ENCODE measurements at places on chromosomes 5 and 9. TPM values are rescaled to one million over a fixed set of nuclear protein-coding genes. Genes with fewer than 3 reads are reported as not detected.

GRCh38 chr9:81146241-81146640 is 543.1 kb downstream of the TLE1 start:
- no peak for DNase-seq

- no peak for DNase-seq
These were observed 15.3 kb downstream of the ZNF462 start for GRCh38 chr9:106878081-106878837.

The HRH2 gene
- total RNA-seq: 60.1 TPM

- DNase-seq: no peak
These were observed 294.1 kb upstream of the TNC start for GRCh38 chr9:115411993-115412452.

The GBGT1 gene
- 4.6 TPM for total RNA-seq

The TRPM3 gene
- total RNA-seq: 0.51 TPM

DNA sequence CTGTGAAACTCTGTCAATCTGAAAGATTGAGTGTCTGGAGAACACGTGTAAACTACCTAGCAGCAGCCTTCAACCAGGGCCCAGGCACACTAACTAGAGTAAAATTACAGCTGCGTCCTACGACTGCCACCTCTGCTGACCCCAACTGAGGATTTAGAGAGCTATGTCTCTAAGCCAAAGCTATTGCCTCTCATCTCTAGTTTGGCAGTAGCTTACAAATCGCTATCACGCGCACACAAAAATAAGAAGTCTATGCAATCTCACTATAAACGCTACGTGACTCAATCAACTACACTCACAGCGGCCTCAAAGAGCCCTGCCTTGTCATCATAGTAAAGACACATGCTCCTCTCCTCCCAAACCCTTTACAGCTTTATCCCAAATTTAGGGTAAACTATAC is 8.7 kb downstream of the PPP6C start:
- no peak for DNase-seq

GRCh38 chr9:127087836-127088235 is 34.6 kb downstream of the ANGPTL2 start:
- no peak for DNase-seq

- DNase-seq: no peak
These were observed 344.2 kb downstream of the TMEM161B start for GRCh38 chr5:87924436-87924835.

DNA sequence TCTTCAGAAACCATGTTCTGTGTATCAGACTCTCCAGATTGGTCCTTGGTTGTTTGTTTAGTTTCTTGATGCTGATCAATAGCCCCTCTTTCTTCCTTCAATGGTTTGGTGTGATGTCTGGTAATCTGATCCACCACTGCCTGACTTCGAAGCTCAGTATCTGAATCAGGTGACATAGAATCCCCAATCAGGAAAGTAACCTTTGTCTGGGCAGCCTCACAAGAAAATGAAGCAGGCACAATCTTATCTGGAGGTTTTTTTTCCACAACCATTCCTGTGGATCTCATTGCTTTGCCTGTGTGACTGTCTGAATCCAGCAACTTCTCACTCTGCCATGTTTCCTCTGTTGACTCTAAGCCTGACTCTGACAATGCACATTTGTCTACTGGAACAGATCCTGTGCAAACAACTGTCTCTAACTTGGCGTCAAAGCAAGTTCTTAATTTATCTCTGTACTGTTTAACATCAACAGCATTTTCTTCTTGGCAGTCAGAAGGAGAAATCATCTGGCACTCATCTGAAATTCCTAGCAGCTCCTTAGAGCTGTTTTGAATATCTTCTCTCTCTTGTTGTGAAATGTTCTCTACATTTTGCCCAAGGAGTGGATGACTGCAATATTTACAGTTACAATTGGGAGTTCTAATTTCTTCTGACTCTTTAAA is 37.1 kb upstream of the RAPGEF6 start:
- no peak for DNase-seq

The FUT7 gene
- total RNA-seq: 0.22 TPM

GRCh38 chr5:109553846-109554245 is 135.9 kb upstream of the MAN2A1 start:
- DNase-seq: no peak

The OBP2B gene
- not detected for total RNA-seq

The PRRX2 gene
- total RNA-seq: 4.4 TPM

- DNase-seq: no peak
These were observed 2.2 kb downstream of the GBGT1 start for GRCh38 chr9:133161547-133161950.

The CCNO gene
- total RNA-seq: 0.22 TPM

DNA sequence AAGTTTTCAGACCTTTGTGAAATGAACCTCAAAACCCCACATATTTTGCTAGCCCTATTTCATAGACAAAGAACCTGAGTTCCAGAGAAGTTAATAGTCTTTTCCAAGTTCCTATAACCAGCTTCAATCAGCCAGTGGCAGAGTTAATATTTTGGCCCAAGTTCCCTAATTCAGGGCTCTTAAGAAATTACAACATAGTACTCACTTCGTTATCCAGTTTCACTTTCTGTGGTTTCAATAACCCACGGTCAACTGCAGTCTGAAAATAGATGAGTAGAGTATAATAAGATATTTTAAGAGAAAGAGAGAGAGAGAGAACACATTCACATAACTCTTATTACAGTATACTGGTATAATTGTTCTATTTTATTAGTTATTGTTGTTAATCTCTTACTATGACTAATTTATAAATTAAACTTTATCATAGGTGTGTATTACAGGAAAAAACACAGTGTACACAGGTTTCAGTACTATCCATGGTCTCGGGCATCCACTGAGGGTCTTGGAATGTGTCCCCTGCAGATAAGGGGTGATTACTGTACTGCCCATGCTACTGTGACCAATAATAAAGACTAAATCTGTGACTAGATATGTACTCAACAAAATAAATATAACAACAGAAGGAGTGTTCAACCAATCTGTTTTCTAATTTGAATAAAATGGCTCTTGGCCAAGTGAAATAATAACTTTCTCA is 9.3 kb upstream of the MYOT start:
- no peak for DNase-seq

DNA sequence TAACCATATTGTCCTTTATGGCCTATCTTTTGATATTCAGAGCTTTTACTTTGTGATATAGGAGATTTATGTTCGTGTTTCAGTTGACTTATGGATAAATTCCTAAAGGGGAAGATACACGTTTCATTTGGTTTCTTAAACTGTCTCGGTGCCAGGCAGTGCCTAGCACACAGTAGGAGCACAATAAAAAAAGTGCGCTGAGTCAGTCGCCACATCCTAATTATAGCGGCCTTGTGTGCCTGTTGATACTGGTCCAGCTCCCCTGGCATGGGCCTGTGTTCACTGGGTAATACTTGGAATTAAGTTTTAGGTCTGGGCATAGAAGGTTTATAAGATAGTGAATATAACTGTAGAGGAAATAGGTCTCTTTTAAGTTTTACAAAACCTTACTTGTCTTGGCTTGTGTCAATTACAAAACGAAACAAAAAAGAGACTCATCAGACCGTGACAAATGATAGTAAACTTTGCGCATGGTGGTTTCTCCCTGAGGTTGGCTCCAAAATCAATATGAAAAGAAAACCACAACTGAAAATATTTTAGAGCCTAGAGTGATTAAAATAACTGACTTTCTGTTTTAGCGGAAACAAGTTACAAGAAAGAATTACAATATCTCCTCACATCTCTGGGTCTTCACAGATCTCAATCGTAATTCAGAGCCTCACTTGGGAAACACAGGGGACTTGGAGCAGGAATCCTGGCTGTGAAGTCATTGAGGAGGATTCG is 84.8 kb downstream of the MVB12B start:
- no peak for DNase-seq

- no peak for DNase-seq
These were observed 7.4 kb downstream of the CEMIP2 start for GRCh38 chr9:71760901-71761300.

DNA sequence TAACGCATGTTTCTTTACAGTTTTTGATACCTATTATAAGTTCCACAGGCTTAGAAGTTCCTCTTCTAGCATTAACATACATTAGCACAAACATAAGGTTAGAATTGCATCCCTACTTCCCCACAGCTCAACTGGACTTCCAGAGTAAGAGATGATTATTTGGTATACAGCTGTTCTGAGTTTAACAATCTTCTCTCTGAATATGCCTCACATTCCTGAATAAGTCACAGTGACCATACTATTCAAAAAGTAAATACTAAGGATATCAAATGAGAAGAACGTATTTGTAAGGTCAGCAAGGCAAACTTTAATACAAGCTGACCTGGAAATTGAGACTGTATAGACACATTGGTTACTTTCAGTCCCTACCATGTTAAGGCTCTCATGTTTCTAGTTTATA is 21.3 kb downstream of the NR6A1 start:
- no peak for DNase-seq

The PCDHB14 gene
- total RNA-seq: 4.4 TPM

GRCh38 chr5:132220491-132220890 is 7.2 kb downstream of the P4HA2 start:
- no peak for DNase-seq

- DNase-seq: no peak
These were observed 267.8 kb upstream of the ZNF608 start for GRCh38 chr5:125014202-125014601.

The GPX3 gene
- 461 TPM for total RNA-seq

GRCh38 chr9:122526602-122527001 is 491 bp downstream of the OR1N1 start:
- no peak for DNase-seq

Data from cardiac septum (tissue), 1 donor.